DND-41 (cell line): ENCODE measurements at places on chromosomes 16 and 17.

- H3K4me1 ChIP-seq, result peaks cover 7% of the 10 kb centered on the region
- H3K27ac ChIP-seq, result no peak overlapping the region
- no peaks in the 10 kb centered on the region for H3K27me3 ChIP-seq
- no peak for DNase-seq
Measured at GRCh38 chr16:4283939-4284338, 11.1 kb upstream of the TFAP4 start.

DNA sequence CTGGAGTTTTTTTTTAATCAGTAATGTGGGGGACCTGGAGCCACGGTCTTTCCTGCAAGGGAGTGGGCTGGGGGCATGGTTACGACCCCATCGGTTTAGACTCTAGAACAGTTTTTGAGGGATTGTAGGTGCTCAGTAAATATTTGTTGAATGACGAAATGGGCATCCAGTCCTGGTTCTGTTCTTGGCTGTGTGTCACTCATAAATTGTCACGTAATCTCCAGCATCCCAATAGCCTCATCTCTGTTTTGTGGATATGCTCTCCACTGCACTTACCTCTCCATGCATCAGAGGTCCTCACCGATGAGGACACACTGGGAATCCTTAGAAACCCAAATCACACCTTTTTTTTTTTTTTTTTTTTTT lies 497 bp upstream of the SLC38A7 start:
- H3K36me3 ChIP-seq, result no peaks in the 10 kb centered on the region
- no peaks in the 10 kb centered on the region for H3K27me3 ChIP-seq
- peak overlapping the region; percentile 68; the same call in 1 of the 2 replicates for H3K27ac ChIP-seq
- no peak for DNase-seq

- H3K27ac ChIP-seq, result no peak overlapping the region
- H3K4me3 ChIP-seq, result no peak overlapping the region
- no peaks in the 10 kb centered on the region for H3K27me3 ChIP-seq
- DNase-seq, result no peak
Measured at GRCh38 chr16:49621241-49622083, 234.4 kb downstream of the ZNF423 start.

- no peak overlapping the region for H3K27ac ChIP-seq
- DNase-seq, result no peak
Measured at GRCh38 chr17:64183815-64184214, 53.9 kb upstream of the ERN1 start.

DNA sequence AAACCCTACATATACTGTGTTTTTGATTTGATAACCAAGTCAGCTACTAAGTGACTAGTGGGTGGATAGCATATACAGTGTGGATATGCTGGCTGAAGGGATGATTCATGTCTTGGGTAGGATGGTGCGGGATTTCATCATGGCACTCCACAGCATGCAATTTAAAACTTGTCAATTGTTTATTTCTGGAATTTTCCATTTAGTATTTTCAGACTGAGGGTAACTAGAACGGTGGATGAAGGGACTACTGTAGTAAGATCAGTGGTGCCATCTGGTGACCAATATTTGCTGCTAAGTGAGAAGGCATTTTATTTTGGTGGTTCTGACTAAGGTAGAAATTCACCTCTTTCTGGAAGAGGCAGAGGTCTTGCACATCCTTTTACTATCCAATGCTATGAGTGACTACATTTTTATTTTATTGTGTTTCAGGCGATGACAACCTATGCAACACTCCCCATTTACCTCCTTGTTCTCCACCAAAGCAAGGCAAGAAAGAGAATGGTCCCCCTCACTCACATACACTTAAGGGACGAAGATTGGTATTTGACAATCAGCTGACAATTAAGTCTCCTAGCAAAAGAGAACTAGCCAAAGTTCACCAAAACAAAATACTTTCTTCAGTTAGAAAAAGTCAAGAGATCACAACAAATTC lies 3.1 kb downstream of the CDC6 start:
- H3K4me1 ChIP-seq, result peaks cover 57% of the 10 kb centered on the region
- H3K27ac ChIP-seq, result no peak overlapping the region
- no peaks in the 10 kb centered on the region for H3K27me3 ChIP-seq
- peak; percentile 32 for DNase-seq
- H3K36me3 ChIP-seq, result peaks cover 70% of the 10 kb centered on the region

GRCh38 chr17:6497496-6498221 lies 53.4 kb downstream of the PIMREG start:
- no peaks in the 10 kb centered on the region for H3K4me1 ChIP-seq
- no peak overlapping the region for H3K4me3 ChIP-seq
- no peak overlapping the region for H3K27ac ChIP-seq
- DNase-seq, result no peak
- no peaks in the 10 kb centered on the region for H3K36me3 ChIP-seq

GRCh38 chr16:86080131-86080875 lies 181.3 kb downstream of the IRF8 start:
- H3K27me3 ChIP-seq, result peaks cover 9% of the 10 kb centered on the region
- no peaks in the 10 kb centered on the region for H3K36me3 ChIP-seq
- no peak for DNase-seq
- no peak overlapping the region for H3K4me3 ChIP-seq

DNA sequence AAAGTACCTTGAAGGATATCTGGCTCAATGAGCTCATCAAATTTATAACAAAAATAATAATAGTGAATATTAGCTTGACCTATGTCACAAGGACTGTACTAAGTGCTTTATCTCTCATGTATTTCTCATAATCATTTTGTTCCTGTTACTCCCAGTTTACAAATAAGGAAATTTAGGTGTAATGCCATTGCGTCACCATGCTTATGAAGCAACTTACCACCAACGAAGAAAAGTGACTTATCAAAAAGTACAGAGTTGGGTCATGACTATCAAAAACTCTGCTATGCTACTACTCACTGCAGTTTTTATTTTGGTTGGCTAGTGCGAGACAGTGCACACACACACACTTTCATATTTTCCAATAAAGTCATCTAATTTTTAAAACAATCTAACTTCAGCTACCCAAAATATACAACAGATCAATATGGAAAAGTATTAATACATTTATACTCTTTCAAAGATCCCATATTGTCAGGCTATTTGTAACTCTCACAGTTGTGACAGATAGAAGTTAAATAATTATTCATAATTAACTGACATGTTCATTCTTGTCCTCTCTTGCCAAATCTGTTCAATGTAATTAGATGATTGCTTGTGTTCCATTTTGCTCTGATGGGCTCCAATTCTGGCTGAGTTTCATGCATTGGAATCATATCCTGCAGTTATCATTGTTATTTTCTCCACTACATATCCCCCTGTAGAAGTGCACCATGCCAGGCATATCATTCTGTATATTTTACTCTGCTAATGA lies 119.4 kb downstream of the KCNJ2 start:
- H3K27me3 ChIP-seq, result no peaks in the 10 kb centered on the region
- DNase-seq, result no peak
- no peak overlapping the region for H3K4me3 ChIP-seq
- no peaks in the 10 kb centered on the region for H3K4me1 ChIP-seq
- no peak overlapping the region for H3K27ac ChIP-seq
- no peaks in the 10 kb centered on the region for H3K36me3 ChIP-seq

- no peak overlapping the region for H3K4me3 ChIP-seq
- H3K36me3 ChIP-seq, result peaks cover 83% of the 10 kb centered on the region
- H3K27ac ChIP-seq, result no peak overlapping the region
- no peak for DNase-seq
Measured at GRCh38 chr17:29510953-29511352, 55.9 kb downstream of the ABHD15 start.

GRCh38 chr16:4686497-4687210 lies 6.7 kb upstream of the NUDT16L1 start:
- DNase-seq, result no peak
- H3K36me3 ChIP-seq, result peaks cover 61% of the 10 kb centered on the region
- no peaks in the 10 kb centered on the region for H3K27me3 ChIP-seq
- H3K4me3 ChIP-seq, result no peak overlapping the region
- H3K4me1 ChIP-seq, result no peaks in the 10 kb centered on the region

DNA sequence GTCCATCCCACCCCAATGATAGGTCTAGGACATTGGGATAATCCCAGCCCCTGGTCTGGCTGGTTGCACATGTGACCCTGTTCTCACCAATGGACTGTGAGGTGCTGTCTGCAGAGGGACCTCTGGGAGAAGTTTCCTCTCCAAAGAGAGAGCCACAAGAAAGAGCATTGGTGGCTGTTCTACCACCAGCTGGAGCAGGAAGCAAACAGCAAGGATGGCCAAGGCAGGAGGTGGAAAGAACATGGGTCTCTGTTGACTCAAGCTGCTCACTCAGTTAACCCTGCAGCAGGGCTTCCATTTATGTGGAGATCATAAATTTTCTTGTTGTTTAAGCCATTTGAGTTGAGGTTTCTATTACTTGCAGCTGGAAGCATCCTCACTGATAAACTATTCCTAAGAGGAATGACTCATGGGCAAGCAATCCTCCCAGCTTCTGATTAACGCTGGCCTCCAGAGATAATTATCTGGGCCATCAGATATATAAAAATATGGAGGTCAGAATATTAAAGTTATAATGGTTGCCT lies 52.6 kb downstream of the CYB5B start:
- no peaks in the 10 kb centered on the region for H3K27me3 ChIP-seq
- no peaks in the 10 kb centered on the region for H3K36me3 ChIP-seq
- no peak for DNase-seq
- no peak overlapping the region for H3K4me3 ChIP-seq
- H3K27ac ChIP-seq, result no peak overlapping the region
- no peaks in the 10 kb centered on the region for H3K4me1 ChIP-seq

DNA sequence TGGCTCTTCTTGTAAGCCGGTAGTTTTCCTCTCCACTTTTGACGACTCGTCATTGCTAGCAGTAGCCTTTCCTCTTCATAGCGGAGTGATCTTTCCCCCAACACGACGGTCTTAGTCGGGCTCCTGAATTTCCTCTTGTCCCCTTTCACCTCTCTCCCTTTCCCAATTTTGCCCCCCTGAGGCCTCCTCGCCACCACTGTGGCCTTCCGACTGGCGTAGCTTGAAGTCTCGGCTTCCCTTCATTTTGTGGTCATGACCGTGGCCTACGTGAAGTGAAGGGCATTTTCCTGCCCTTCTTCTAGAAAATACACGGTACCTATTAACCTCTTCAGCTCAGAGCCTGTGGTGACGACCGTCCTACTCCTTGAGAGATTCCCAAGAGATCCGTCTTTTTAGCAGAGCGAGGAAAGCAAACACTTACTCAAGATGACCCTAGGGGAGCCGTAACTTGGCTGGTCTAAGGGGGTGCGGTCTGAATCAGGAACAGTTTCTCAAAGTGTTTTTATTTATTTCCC lies 787 bp downstream of the PRKAR1A start:
- peaks cover 32% of the 10 kb centered on the region for H3K36me3 ChIP-seq
- no peak for DNase-seq
- peaks cover 38% of the 10 kb centered on the region for H3K4me1 ChIP-seq
- H3K27ac ChIP-seq, result peak overlapping the region; percentile 68

GRCh38 chr16:31267332-31268032 lies 7.7 kb downstream of the ITGAM start:
- H3K4me3 ChIP-seq, result no peak overlapping the region

GRCh38 chr16:56848955-56849689 lies 15.9 kb upstream of the SLC12A3 start:
- peaks cover 9% of the 10 kb centered on the region for H3K4me1 ChIP-seq
- peak; percentile 28 for DNase-seq
- no peaks in the 10 kb centered on the region for H3K27me3 ChIP-seq
- no peak overlapping the region for H3K4me3 ChIP-seq
- no peak overlapping the region for H3K27ac ChIP-seq
- peaks cover 17% of the 10 kb centered on the region for H3K36me3 ChIP-seq

DNA sequence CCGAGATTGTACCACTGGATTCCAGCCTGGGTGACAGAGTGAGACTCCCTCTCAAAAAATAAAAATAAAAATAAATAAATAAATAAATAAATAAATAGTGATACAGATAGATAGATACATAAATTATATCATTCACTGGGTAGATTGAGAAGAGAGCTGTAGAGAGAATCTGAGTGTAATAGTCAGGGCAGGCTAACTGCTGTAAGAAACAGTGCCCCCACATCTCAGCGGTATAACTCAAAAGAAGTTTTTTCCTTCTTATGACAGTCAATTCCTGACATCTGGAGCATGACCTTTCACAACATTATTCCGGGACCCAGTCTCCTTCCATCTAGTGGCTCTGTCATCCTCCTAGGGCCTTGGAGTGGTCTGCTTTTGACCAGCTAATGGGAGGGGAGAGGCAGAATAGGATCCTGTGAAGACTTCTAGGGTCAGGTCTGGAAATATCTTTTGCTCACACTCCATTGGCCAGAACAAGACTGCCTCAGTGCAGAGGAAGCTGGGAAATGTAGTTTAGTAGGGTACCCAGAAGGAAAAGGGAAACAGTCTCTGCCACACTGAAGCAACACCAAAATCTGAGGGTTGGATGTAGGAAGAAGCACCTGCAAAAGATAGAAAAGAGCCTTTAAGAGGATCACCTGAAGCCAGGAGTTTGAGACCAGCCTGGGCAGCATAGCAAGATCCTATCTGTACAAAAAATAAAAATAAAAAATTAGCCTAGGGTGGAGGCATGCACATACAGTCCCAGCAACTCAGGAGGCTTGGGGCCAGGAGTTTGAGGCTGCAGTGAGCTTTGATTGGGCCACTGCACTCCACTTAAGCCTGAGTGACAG lies 3.0 kb upstream of the QPRT start:
- H3K27me3 ChIP-seq, result no peaks in the 10 kb centered on the region
- peaks cover 27% of the 10 kb centered on the region for H3K4me1 ChIP-seq
- H3K4me3 ChIP-seq, result no peak overlapping the region
- H3K27ac ChIP-seq, result peak overlapping the region; percentile 22; the same call in 1 of the 2 replicates
- peak; percentile 42 for DNase-seq

- no peak for DNase-seq
- H3K27me3 ChIP-seq, result no peaks in the 10 kb centered on the region
- H3K36me3 ChIP-seq, result peaks cover 24% of the 10 kb centered on the region
- H3K27ac ChIP-seq, result no peak overlapping the region
Measured at GRCh38 chr17:42618442-42619150, 9.1 kb downstream of the TUBG1 start.

DNA sequence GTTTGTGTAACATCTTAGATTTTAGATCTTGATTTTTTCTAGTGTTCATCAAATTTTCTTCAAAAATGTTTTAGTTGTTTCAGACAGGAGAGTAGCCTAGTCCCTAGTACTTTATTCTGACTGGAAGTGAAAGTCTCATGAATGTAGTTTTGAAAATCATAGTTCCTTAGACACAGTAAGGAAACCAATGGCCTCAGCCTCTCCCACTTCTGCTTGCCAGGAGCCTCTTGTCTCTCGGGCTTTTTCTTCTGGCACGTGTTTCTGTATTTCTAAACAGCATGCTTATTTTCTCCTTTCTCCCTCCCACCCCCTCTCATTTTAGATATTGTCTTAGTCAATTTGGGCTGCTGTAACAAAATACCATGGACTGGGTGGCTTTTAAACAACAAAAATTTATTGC lies 9.8 kb downstream of the SLFN5 start:
- H3K36me3 ChIP-seq, result no peaks in the 10 kb centered on the region
- H3K27ac ChIP-seq, result no peak overlapping the region
- H3K4me3 ChIP-seq, result no peak overlapping the region
- no peaks in the 10 kb centered on the region for H3K4me1 ChIP-seq

GRCh38 chr17:7183433-7184090 lies 4.4 kb upstream of the ASGR1 start:
- H3K27ac ChIP-seq, result no peak overlapping the region
- no peak overlapping the region for H3K4me3 ChIP-seq
- no peaks in the 10 kb centered on the region for H3K27me3 ChIP-seq
- no peaks in the 10 kb centered on the region for H3K4me1 ChIP-seq

GRCh38 chr17:64420143-64420670 lies 28.7 kb upstream of the MILR1 start:
- H3K27ac ChIP-seq, result no peak overlapping the region
- DNase-seq, result peak; percentile 42
- H3K36me3 ChIP-seq, result no peaks in the 10 kb centered on the region
- H3K4me1 ChIP-seq, result no peaks in the 10 kb centered on the region; the same call in 1 of the 2 replicates
- no peaks in the 10 kb centered on the region for H3K27me3 ChIP-seq
- H3K4me3 ChIP-seq, result no peak overlapping the region
